ENCODE measurements at places on chromosomes 1 and 21.

GRCh38 chr1:89553157-89553556, 28.5 kb downstream of the LRRC8B start:
- no peak for DNase-seq

DNA sequence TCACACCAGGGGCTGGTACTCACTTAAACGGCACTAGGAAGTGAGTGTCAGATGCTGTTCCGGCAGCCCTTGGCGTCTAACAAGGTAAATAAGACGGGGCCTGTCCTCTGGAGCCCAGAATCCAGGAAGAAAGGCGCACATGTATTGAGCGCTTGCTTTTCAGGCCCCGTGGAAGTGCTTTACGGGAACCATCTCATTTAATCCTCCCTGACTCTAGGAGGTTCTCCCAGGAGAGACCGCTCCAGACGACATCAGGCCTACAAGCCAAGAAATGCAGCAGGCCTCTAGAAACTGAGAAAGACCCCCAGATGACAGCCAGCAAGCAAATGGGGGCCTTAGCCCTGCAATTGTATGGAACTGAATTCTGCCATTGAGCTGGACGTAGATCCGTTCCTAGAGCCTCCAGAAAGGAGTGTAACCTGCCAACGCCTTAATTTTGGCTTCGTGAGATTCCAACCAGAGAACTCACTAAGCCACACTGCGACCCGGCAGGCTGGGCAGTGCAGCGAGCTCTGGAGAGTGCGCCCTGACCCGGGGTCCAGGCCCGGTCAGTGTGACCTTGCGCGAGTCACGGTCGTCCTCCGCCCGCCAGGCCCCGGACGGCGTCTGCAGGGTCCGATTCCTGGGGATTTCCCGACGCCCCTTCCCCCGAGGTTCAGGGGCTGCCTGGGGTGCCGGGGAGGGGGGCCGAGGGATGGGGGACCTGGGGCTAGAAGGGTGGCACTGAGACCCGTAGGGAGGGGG, 532 bp upstream of the MANEAL start:
- DNase-seq: no peak

GRCh38 chr1:2378441-2378851, 12.9 kb downstream of the MORN1 start:
- DNase-seq: peak; percentile 48

DNA sequence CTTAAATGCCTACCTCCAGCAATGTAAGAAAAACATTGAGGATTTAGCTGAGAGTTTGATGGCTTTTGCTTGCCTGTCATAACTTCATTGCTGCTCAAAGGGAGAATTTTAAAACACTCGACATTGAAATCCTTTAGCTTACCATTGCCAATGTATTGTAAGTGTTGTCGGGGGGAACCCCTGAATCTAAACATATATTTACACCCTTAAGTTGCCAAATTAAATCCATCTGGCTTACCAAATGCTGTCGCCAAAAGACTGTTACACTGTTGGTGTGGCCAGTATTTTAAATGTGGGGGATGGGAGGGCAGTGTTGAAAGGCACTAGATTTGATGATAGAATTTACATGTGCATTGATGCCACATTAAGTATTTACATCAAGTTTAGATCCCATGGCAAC, 24.9 kb upstream of the C1orf105 start:
- DNase-seq: no peak

- DNase-seq: no peak
These were observed 8.6 kb upstream of the NUAK2 start for GRCh38 chr1:205330150-205330549.

- DNase-seq: no peak
These were observed 134.9 kb downstream of the RHOU start for GRCh38 chr1:228870041-228870713.

All from psoas muscle (tissue), 8 donors.